Tongue (tissue), 3 donors: ENCODE measurements at places on chromosomes 7 and 10. TPM values are rescaled to one million over a fixed set of nuclear protein-coding genes. Genes with fewer than 3 reads are reported as not detected.

The HYAL4 gene
- not detected for total RNA-seq

The UCMA gene
- not detected for total RNA-seq

The AHCYL2 gene
- 29.5 TPM for total RNA-seq

The IFIT1B gene
- 0.92 TPM for total RNA-seq

The CUBN gene
- total RNA-seq, result 3.5 TPM

- DNase-seq, result no peak
These were observed 64.9 kb downstream of the USP6NL start for GRCh38 chr10:11546581-11546980.

DNA sequence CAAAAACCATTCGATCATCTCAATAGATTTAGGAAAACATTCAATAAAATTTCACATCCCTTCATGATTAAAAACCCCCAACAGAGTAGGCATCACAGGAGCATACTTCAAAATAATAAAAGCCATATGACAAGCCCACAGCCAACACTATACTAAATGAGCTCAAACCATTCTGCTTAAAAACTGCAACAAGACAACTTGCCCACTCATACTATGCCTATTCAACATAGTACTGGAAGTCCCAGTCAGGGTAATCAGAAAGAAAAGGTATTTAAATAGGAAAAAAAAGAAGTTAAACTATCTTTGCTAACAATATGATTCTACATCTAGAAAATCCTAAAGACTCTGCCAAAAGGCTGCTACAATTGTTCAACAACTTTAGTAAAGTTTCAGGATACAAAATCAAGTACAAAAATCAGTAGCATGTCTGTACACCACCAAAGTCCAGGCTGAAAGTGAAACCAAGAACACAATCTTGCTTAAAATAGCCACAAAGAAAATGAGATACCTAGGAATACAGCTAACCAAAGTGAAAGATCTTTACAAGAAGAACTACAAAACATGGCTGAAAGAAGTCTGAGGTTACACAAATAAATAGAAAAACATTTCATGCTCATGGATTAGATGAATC lies 882.6 kb downstream of the GRM8 start:
- no peak for DNase-seq

DNA sequence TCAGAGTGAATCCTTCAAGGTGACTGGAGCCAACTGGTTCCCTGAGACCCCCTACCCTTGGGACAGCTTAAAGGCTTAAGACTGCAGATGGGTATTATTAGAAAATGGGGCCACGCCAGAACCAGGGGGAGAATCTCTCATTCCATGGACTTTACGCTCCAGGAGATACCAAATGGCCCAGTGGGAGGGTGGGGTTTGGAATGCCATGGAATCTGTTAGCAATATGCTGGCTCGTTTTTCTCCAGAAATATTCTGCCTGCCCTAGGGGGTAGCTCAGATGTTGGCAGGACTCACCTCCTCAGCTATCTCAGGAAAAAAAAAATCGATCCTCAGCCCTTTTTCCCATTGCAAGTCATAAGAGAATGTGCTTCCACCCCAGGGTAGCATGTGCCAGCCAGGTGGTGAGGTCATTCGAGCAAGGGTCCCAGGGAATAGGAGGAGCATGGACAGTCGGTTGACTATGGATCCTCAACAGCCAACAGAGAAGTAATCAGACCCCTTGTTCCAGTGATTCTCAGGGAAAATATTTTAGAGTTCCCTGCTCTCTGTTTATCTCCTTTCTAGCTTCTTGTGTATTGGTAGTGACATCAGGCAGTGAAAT lies 22.9 kb downstream of the SVIL start:
- DNase-seq, result peak; percentile 56

DNA sequence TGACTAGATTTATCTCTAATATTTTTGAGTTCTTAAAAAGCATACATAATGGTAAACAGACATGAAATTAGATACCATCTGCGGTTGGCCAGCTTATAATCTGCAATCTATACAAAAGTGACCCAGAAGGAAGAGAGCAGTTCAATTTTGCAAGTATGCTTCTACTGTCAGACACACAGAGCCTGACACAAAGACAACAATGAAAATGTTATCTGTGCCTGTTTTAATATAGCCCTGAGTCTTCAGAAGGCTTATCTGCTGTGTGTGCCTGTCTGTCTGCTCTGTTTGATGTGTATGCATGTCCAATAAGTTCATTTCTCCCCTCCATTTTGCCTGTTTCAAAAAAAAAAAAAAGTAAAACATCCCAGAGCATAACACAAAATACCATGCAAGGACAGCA lies 73.3 kb upstream of the FHIP2A start:
- DNase-seq, result no peak

- DNase-seq, result no peak
These were observed 10.1 kb downstream of the NPC1L1 start for GRCh38 chr7:44530990-44531389.
